Jurkat, Clone E6-1 (cell line): ENCODE measurements at places on chromosomes 12 and 14.

GRCh38 chr12:72676556-72676955 lies 404.4 kb downstream of the TRHDE start:
- DNase-seq: no peak

- no peak for DNase-seq
These were observed 9.9 kb downstream of the FSCB start for GRCh38 chr14:44497148-44497547.

DNA sequence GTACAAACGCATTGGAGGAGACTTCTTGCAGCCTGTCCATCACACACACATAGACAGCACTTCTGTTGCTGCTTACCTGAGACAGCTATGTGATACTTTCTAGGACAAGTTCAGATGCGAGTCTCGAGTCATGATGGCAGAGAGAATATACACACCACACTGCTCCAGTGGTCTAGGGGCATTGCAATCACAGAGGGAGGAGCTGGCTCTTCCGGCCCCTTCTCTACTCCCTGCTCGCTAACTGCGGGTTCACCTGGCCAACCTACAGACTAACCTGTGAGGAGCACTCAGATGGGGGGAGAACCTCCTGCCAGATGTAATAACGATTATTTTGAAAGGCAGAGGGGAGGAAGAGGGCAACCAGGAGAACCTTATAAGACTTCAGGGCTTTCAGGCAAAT lies 30.7 kb downstream of the EMP1 start:
- no peak for DNase-seq

DNA sequence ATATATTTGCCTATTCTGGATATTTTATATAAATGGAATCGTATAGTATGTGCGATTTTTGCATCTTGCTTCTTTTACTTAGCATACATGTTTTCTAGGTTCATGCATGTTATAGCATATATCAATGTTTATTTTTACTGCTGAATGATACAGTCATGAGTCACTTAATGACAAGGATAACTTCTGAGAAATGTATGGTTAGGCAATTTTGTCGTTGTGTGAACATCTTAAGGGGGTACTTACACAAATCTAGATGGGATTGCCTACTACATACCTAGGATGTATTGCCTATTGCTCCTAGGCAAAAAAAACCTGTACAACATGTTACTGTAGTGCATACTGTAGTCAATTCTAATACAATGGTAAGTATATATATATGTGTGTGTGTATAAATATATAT lies 8.8 kb downstream of the USP15 start:
- no peak for DNase-seq

- DNase-seq: no peak
These were observed 510.5 kb upstream of the TBX3 start for GRCh38 chr12:115194448-115194847.

DNA sequence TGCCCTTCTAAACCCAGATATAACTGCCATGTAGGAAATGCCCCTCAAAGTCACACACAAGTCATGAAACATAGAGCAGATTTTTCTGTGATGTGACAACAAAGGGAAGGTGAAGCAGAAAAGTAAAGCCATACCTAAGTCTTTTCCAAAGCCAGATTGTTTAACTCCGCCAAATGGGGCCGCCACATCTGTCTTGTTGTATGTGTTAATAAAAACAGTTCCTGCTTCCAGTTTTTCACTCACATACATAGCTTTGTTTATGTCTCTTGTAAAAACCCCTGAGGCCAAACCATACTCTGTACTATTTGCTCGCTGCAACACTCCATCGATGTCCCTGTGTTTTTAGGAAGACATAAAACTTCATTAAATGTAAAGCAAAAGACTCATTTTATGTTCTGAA lies 40.3 kb downstream of the NOPCHAP1 start:
- DNase-seq: no peak

DNA sequence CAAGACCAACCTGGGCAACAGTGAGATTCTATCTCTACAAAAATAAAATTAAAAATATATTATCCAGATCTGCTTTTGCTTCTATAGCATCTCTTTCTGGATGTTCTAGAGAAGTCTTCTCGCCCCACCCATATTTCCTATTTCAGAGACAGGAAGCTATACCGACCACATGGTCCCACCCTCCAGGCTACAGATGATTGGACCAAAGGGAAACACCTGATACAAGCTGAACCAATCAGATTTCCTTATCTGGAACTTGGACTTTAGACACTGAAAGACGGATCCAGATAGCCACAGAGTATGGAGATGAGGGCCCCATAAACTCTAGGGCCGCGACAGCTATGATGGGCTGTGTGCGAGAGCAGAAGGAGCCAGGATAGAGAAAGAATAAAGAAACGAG lies 48.7 kb downstream of the CCDC60 start:
- peak; percentile 5 for DNase-seq

DNA sequence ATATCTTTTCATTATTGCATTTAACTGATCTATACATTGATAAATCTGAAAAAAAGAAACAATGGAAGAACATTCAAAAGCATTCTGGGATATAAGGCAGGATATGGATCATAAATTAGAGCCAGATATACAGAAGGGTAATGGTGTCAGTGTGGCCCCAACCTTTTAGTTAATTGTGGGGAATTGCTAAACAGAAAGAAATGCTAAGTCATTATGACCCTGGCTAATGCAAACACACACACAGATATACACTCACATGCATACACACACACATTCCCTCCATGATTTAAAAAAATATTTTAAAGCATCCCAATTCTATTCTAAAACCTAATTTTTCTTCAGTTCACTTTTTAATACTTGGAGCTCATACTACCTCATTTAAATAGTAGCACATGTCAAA lies 404.5 kb downstream of the BCAT1 start:
- no peak for DNase-seq

DNA sequence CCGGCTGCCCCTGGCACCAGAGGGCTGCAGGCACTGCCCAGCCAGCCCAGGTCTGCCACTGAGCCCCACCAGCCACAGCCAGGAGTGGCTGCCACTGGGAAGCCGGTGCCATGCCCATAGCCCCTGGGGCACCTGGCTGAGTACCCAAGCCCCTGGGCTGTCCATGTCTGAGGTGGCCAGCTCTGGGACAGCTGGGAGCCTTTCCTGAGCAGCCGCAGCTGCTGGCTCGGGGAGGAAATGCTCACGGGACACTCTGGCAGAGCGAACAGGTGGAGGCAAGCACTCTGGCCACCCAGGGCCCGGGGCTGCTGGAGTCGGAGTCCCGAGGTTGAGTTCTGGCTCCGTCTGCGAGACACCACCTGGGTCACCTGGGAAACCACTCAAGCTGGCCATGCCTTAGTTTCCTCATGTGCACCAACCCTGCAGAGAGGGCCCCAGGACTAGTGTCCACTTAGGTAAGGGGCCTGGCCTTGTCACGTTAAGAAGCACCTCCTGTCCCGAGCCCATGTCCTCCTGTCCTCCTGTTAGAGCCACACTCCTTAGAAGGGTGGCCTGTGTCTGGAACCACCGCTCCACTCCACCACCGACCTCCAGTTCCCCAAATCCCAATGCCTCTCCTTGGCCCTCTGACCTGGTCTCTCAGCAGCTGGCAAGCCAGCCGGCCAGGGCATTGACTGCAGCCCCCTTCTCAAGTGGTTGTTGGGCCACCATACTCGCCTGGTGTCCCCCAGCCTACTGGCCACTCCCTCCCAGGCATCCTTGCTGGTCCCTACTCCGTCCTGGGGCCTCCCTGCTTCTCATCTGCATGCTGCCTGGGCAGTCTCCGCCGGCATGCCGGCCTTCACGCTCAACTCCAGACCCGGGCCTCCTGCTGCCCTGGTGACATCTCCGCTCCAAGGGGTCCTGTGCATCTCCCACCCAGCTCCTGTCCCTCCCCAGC lies 45.3 kb downstream of the BEGAIN start:
- no peak for DNase-seq

DNA sequence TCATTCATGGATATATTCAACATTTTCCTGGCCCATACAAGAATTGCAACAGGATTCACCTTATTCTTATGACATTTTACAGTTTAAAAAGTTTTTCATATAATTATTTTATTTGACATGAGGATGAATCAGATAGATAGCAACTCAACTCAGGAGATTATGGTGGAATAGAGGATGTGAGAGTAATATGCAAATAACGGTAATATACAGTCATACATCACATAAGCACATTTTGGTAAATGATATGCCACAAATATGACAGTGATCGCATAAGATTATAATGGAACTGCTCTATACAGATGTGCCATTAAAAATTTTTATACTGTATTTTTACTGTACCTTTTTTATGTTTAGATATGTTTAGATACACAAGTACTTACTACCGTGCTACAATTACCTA lies 24.1 kb upstream of the CRADD start:
- no peak for DNase-seq

DNA sequence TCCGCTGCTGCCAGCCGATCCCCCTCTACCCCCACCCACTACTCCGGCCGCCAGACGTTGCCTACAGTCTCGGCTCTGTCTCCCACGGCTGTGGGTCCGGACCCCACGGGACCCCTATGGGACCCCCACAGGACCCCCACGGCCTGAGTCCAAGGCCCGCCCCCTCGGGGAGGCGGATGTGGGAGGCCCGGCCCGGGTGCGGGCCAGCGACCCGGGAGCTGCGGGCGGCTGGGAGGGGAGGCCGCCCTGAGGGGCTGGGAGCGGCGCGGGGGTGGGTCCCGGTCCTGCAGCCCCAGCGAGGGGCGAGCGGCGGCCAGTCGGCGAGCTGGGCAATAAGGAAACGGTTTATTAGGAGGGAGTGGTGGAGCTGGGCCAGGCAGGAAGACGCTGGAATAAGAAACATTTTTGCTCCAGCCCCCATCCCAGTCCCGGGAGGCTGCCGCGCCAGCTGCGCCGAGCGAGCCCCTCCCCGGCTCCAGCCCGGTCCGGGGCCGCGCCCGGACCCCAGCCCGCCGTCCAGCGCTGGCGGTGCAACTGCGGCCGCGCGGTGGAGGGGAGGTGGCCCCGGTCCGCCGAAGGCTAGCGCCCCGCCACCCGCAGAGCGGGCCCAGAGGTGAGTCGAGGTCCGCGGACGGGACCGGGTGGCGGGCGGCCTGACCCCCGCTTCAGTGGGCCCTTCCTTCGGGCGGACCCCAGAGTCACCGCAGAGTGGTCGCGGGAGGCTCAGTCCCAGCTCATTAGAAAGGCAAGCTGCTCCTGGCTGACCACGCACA lies at the start of gene ACVRL1:
ACVRL1 (plus strand) TSS at position 422 of the 773 bp plus-strand sequence. CDS start 4,971 bp downstream, outside the sequence.
- no peak for DNase-seq

- no peak for DNase-seq
These were observed 173.3 kb upstream of the ABCD2 start for GRCh38 chr12:39792938-39793337.

DNA sequence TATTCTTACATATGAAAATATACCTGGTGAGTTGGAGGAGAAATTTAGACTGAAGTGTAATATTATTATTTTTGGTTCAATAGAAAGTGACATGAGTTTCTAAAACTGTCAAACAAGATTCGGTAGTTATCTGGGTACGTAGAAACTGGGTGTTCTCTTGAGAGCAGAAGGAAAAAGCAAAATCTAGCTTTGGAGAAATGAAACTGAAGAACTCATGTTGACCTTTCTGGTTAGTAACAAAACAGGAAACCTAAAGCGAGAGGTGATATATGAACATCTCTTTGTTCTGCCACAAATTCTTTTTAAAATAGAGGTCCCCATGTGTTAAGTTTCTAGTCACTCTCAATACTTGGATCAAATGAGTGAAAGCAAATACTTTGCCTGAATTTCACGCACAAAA lies 401.7 kb downstream of the TRHDE start:
- no peak for DNase-seq

GRCh38 chr12:46956451-46957035 lies 122.9 kb upstream of the PCED1B start:
- no peak for DNase-seq

- no peak for DNase-seq
These were observed 384.5 kb upstream of the DCN start for GRCh38 chr12:91567100-91567485.

- peak; percentile 80 for DNase-seq
These were observed 7.1 kb downstream of the ARHGDIB start for GRCh38 chr12:14954269-14954668.

- DNase-seq: no peak
These were observed 62.5 kb downstream of the ITPR2 start for GRCh38 chr12:26770239-26771070.

GRCh38 chr14:93183596-93184317 lies 940 bp downstream of the MOAP1 start:
- DNase-seq: no peak
